ENCODE measurements at places on chromosomes 4 and X. TPM values are rescaled to one million over a fixed set of nuclear protein-coding genes. Genes with fewer than 3 reads are reported as not detected.

NHSL2 gene
- 11.7 TPM for total RNA-seq

TBC1D9 gene
- 1.2 TPM for total RNA-seq

EVC2 gene
- total RNA-seq = 1.1 TPM

SETD7 gene
- 6.5 TPM for total RNA-seq

CORIN gene
- 0.63 TPM for total RNA-seq

DGKK gene
- 0.09 TPM for total RNA-seq

FMR1NB gene
- total RNA-seq = not detected

HS6ST2 gene
- not detected for total RNA-seq

JAKMIP1 gene
- 14.0 TPM for total RNA-seq

MGARP gene
- total RNA-seq = 0.61 TPM

Measured in T-cell (primary cell).